IMR-90 (cell line): ENCODE measurements at places on chromosomes 3 and 15. TPM values are rescaled to one million over a fixed set of nuclear protein-coding genes. Genes with fewer than 3 reads are reported as not detected.

- DNase-seq = no peak
Measured at GRCh38 chr3:156014489-156014888, 105.9 kb upstream of the KCNAB1 start.

- DNase-seq = no peak
Measured at GRCh38 chr15:58511599-58511987, 79.8 kb downstream of the LIPC start.

- DNase-seq = peak; percentile 42
Measured at GRCh38 chr3:122397201-122397600, 13.2 kb downstream of the FAM162A start.

- peak; percentile 94 for DNase-seq
Measured at GRCh38 chr3:58526515-58526957, 10.5 kb downstream of the ACOX2 start.

Gene GOLGA8R
- 0.72 and 1.1 TPM in 2 replicates for total RNA-seq
